Ecto neural progenitor cell (in vitro differentiated cells): ENCODE measurements at places on chromosomes 4 and X.

GRCh38 chrX:100376576-100376975 is 33.5 kb downstream of the PCDH19 start:
- no peak for DNase-seq

- DNase-seq: no peak
Observed at GRCh38 chr4:4714331-4714730, 145.1 kb upstream of the MSX1 start.

DNA sequence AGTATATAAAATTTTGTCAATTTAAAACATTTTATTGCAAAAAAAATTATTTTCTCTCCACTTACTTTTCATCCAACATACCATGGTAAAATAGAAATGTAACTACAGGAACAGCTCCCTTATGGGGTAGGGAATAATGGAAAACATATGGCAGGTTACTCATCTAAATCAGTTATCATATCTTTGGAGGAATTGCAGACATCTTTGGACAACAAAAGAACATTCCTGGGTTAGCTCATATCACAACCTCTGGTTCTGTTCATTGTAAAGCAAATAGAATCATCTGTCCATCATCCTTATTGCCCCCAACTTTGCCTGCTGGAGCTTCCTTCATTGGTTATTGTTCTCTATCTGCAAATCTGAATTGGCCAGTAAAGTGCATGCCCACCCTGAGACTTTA is 387.5 kb upstream of the GRID2 start:
- no peak for DNase-seq

DNA sequence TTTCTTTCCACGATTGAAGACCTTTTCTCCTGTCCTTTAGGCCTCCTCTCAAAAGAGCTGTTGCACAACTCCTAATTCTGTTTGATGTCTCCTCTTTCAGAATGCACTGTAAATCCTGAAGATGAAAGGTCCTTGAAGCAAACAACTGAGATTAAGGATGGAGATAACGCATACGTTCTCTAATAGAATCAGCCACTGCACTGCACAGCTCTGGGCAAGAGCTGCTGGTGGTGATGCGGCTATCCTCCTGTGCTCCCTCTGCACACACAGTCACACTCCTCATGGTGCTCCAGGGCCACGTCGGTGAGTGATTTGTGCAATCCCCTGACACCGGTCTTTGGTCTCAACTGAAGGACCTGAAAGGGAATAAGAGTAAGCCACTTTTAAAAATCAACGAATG is 208.7 kb downstream of the PDGFC start:
- no peak for DNase-seq

- no peak for DNase-seq
Observed at GRCh38 chr4:175784986-175785525, 27.0 kb downstream of the GPM6A start.

DNA sequence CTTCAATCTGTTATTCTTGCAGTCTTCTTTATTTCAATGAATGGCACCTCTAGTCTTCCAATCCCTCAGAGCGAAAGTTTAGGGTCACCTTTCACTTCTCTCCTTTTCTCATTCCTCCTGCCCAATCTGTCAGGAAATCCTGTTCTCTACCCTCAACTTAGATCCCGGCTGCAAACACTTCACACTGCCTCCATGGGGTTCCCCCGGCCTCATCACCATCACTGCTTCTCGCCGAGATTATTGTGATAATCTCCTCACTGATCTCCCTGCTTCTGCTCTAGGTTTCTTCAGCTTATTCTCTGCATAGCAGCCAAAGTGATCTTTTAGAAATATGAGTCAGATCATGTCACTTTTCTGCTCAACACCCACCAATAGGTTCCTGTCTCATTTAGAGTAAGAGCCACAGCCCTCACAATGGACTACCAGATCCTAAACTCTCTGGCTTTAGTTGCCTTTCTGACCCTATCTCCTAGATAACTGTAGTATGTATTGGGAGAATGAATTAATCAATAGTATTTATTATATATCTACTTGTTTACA is 43.6 kb upstream of the TBC1D9 start:
- DNase-seq: no peak

GRCh38 chr4:8547108-8547911 is 32.9 kb upstream of the GPR78 start:
- DNase-seq: no peak

DNA sequence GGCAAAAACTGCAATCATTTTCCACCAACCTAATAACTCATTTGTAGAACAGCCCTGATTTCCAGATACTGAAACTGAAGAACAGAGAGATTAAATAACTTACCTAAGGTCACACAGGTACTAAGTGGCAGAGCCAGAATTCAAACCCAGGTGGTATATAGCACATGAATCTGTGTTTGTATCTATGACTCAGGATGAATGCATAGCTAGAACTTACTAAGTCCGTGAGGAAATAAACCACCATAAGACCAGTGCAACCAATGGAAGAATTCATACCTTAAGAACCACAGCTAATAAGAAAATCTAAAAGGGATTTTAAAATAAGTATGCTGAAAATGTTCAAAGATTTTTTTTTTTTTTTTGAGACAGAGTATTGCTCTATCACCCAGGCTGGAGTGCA is 1.5 kb upstream of the PLAC1 start:
- DNase-seq: no peak

- no peak for DNase-seq
Observed at GRCh38 chrX:75911716-75912115, 126.7 kb upstream of the MAGEE2 start.

DNA sequence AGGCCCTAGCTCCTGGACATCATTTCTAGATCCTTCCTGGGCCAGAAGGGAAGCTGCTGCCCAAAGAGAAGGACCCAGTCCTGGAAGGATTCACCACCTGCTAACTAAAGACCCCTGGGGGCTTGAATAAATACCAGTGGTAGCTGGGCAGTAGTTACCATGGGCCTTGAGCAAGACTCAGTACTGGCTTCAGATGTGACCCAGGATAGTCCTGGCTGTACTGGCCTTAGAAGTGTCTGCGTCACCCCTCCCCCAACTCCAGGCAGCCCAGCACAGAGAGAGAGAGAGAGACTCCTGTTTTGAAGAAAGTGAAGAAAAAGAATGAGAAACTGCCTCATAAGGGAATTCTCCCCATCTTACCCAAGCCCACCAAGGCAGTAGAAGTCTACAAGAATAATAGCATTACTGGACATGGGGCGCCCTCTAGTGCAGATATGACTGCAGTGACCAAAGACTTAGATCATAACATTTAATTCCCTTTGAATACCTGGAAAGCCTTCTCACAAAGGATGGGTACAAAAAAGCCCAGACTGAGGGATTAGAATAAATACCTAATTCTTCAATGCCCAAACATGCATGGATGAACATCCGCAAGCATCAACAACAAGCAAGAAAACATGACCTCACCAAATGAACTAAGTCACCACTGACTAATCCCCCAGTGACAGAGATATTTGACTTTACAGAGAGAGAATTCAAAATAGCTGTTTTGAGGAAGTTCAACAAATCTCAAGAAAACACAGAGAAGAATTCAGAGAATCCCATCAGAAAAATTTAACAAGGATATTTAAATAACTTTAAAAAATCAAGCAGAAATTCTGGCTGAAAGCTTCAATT is 171.8 kb downstream of the HNRNPD start:
- peak; percentile 65 for DNase-seq

DNA sequence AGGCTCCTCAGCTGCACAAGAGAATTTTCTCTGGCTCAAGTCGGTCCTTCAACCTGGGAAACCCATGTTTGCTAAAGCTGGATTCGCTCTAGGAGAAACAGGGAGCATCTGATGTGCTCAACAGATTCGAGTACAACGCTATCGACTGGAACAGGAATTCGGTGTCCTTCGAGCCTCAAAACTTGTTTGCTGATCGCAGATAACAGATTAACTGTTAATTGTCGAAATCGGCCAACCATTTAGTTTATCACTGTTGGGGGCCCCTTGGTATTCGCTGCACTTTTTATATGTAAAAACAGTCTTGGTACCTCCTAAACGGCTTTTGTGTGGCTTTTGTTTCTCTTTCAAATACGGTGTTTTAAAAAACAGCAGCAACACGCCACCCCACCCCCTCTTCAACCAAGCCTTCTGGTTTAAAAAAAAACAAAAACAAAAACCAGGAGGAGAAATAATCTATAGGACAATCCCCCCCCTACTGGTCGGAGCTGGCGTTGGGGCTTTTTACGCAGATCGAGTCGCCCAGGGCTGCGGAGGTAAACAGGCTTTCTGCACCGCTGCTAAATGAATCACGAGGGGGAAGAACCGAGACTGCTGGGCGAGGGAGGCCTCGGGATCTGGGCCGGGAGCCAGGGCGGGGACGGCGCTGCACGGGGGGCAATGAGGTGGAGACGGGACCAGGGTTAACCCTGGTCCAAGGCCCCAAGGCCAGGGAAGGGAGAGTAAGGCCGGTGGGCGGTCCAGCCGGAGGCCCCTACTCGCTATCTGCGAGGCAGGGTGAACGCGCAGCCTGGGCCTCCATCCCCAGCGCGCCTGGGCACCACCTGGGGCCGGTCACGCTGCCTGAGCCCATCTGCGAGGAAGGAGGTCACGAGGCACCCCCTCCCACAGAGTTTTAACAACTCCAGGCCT is 71.7 kb upstream of the BCOR start:
- peak; percentile 82 for DNase-seq

DNA sequence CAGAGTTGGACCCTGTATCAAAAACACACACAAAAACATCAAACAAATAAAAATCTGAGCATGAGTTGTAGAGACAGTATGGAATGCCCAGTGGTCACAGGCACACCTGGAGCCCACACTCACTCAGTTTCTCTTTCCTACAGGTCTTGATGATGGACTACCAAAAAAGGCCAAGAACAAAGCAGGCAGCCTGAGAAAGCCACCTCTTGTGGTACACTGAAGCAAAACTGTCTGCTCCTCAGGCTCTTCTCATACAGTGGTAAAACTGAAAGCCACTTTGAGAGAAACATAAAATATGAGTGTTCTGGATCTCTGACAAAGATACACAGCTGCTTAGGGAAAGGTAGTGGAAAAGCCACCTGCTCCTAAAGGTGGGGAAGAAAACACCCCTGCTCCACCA is 1206.9 kb downstream of the FSTL5 start:
- DNase-seq: no peak

DNA sequence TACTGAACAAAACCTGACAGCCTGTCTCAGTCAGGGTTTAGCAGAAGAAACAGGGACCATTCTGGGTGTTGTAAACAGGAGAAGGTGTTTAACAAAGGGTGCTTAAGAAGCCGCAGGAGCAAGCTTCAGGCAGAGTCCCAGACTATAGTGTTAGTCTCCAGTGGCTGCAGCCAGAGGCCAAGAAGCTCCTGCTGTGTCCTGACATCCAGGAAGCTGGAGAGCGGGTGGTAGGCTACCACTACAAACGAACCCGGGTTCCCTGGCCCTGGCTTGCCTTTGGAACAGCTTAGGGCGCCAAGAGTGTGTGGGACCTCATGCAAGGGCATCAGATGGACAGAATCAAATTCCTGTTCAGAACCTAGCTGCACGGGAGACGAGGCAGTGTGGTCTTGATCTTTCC is 27.9 kb downstream of the TKTL1 start:
- no peak for DNase-seq

DNA sequence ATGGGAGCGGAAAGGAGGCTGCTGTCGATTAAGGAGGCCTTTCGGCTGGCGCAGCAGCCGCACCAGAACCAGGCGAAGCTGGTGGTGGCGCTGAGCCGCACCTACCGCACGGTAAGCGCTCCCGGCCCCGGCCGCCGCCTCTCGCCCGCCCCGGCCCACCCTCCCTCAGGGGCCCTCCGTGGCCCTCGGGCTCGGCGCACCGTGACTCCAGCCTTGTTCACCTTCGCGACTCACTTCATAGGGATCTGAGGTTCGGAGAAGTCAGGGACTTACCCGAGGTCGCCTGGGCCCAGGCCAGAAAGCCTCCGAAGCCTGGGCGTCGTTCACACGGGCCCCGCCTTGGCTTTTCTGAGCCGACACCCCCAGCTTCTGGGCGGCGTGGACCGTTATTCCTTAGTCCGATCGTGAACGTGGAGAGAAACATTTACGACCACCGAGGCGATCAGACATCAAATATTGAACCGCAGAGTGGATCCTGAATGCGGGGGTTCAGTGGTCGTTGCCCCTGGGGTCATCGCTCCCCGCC is 362 bp downstream of the NCAPG start:
- no peak for DNase-seq

- DNase-seq: no peak
Observed at GRCh38 chrX:40385256-40385655, 195.5 kb upstream of the ATP6AP2 start.

DNA sequence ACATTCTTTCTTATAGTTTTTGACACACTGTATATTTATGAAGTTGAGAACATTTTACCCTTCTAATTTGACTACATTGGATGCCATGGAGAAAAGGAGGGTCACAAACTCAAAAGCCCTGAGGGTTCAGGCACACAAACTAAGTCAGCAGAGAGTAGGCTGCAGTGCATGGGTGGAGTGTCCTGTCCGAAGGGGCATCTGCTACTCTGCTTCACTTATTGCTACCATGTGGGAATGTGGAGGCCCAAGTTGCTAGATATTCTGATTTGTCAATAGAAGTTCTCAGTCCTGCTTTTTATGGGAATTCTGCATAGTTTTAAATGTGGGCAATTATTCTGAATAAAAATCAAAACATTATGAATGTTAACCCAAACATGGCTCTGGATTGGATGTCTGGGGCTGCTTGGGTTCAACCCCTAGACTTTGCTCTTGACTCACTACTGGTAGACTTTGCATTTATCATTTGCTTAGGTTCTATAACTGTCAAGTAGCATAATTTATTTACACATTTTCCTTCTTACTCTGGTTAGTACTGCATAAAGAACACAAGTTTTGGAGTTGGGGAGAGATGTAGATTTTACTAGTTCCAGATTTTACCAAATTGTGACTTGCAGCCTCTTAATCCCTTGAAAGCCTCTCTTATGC is 255.1 kb downstream of the SPRY1 start:
- no peak for DNase-seq

- DNase-seq: no peak
Observed at GRCh38 chrX:22795671-22796070, 204.1 kb upstream of the DDX53 start.

- no peak for DNase-seq
Observed at GRCh38 chrX:30777575-30777974, 111.5 kb downstream of the TAB3 start.

- no peak for DNase-seq
Observed at GRCh38 chrX:10619425-10620046, 849 bp downstream of the MID1 start.

GRCh38 chr4:62543002-62543401 is 1342.9 kb downstream of the ADGRL3 start:
- no peak for DNase-seq
